ENCODE measurements at places on chromosomes 11 and 22. TPM values are rescaled to one million over a fixed set of nuclear protein-coding genes. Genes with fewer than 3 reads are reported as not detected.

E2F8 gene
- total RNA-seq, result 16.5 TPM

- no peak for DNase-seq
Measured at GRCh38 chr11:132977241-132977640, 555.1 kb downstream of the OPCML start.

DRD2 gene
- not detected for total RNA-seq

GRCh38 chr11:10540546-10540914 is 457 bp downstream of the RNF141 start:
- no peak for DNase-seq

KCNK7 gene
- total RNA-seq, result 0.64 TPM

RCOR2 gene
- total RNA-seq, result 0.11 TPM

DNA sequence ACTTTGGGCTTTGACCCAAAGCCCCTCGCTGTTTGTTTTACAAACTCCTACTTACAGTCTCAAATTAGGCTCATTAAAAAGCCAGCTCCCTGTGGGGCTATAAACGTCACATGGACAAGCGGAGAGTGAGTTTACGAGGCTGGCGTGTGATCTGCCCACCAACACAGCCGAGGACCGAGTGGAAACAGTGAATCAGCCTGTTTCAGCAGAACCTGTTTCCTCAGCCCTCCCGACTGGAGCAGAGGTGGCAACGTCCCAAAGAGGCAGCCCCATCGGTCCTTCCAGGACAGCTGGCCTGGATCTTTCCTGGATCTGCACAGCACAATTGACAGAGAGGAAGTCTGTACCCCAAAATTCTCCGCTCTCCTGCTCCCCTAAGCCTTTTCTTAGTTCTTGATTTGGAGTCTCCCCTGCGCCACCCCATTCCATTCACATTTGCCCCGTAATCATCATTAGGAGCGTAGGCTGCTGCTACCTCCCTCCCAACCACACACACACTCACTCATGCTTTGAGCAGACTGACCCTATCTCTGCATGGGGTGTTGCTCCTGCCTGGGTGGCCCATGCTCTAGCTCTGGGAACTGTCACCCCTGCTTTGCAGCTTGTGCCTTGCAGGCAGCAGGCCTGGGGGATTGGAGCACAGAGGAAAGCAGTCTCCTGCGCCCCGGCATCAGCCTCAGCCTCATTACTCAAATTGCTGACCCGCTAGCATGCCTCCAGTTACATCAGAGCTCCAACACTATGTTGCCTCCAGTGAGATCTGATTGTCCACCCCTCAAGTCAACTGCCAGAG is 117.8 kb downstream of the NAT10 start:
- DNase-seq, result no peak
